ENCODE measurements at places on chromosomes 7 and 10.

DNA sequence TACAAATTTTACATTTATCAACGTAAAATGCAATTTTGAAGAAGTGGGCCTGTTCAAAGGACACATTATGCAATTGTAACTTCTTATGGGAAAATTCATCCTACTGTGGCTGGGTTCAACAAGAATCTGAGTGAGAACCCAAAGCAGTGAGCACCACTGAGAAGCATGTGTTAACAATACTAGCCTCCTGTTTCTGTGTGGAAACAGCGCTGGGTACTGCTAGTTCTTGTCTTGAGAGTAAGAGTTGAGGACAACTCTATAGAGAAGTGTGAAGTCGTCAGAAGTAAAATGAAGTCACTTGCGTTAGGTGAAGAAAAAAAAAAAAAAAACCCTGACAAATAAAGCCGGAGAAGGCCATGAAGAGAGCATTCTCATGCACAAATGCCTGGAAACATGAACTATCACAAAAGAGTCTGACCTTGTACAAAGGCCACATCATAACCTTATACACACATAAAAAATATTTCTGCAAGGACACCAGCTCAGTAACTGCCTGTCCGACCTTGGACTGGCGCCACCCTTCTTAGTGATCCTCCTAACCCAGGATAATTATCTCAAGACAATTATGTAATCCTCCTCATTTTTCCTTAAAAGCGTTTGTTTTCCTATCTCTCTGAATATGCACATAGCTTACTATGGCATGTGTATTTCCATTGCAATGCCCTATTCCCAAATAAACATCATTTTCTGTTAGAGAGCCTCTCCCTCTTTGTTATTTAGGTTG lies 554.9 kb downstream of the HTR7 start:
- no peak for DNase-seq

DNA sequence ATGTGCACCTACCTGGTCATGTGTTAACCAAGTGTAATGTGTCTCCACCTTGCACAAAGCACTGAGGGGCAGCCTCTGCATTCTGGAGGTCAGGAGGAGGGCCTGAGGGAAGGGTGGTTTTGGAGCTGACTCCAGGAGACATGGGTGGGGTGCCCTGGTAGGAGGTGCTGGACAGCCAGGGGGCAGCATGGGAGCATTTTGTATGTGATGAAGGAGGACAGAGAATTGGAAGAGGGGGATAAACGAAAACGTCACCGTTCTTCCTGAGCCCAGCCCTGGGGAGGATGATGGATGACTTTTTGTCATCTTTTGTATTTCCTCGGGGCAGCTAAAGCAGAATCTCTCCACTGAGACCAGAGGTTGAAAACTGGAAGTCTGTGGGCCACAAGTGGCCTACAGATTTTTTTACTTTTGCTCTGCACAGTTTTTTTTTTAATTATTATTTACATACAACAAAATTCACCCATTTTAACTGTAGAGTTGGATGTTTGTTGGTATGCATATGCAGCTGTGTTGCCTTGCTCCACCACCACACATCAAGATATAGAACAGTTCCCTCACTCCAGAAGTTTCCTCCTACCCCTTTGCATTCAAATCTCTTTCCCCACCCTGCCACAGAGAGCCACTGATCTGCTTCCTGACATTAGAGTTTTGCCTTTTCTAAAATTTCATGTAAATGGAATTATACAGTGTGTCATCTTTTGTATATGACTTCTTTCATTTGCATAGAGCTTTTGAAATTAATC lies 242.5 kb downstream of the VTI1A start:
- peak; percentile 17 for DNase-seq

DNA sequence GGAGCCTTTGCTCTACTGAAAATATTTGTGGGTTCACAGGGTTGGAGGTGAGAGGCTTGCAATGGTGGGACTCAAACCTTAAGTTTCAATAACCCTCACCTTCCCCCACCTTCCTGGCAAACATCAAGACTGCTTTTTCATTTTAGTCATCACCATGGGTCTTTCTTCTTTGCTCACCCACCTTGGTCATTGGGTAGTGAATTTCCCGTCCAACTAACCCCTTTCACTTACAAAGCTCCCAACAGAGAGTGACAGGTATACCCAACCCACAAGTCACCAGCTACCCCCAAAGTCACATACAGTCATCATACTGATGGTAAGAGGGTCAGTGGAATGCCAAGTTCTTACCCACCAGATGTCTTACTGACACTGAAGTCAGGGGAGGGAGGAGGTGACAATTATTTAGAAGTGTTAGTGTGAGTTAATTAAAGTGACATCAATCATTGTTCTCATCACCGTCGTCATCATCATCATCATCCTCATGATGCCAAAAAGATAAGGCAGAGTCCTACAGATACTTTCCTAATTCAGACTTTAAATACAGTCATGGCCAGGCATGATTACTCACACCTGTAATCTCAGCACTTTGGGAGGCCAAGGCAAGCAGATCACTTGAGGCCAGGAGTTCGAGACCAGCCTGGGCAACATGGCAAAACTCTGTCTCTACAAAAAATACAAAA lies 49.0 kb downstream of the PIK3AP1 start:
- DNase-seq: no peak

- DNase-seq: no peak
Observed at GRCh38 chr7:40884241-40884640, 749.4 kb downstream of the SUGCT start.

- no peak for DNase-seq
Observed at GRCh38 chr7:122689346-122690109, 9.4 kb downstream of the RNF133 start.

All from adipocyte (in vitro differentiated cells).